CD4-positive, alpha-beta T cell (primary cell): ENCODE measurements at places on chromosomes 11 and 22. TPM values are rescaled to one million over a fixed set of nuclear protein-coding genes. Genes with fewer than 3 reads are reported as not detected.

DNA sequence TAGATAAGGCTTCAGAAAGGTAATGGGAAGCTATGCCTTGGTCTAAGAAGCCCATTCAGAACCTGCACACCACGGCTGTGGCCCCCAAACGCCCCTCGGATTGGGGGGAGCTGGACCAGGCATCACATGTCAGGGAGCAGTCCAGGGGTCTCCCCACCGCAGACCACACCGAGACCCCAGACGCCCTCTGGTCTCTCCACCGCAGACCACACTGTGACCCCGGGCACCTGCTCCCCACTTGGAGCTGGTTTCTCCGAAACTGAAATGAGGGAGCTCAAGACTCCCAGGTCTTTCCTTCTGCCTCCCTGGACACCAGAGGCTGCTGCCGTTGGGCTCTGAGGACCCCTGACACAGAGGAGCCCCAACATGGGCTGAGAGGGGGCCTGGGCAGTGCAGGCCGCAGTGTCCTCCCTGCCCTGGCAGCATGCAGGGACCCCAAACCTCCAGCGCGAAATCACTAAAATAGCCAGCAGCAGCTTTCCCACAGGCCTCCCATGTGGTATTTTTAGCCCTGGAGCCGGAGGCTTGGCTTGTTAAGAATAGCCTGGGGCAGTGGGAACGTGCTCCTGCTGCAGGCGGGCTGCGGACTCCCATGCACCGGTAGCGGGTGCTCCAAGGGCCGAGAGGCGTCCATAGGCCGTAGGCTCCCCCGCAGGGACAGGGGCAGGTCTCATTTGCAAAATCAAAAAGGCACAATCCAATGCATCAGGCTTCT lies 7.7 kb downstream of the LINC01488 start:
- DNase-seq = no peak

- DNase-seq = no peak
Observed at GRCh38 chr22:17692841-17693240, 54.3 kb downstream of the BCL2L13 start.

DNA sequence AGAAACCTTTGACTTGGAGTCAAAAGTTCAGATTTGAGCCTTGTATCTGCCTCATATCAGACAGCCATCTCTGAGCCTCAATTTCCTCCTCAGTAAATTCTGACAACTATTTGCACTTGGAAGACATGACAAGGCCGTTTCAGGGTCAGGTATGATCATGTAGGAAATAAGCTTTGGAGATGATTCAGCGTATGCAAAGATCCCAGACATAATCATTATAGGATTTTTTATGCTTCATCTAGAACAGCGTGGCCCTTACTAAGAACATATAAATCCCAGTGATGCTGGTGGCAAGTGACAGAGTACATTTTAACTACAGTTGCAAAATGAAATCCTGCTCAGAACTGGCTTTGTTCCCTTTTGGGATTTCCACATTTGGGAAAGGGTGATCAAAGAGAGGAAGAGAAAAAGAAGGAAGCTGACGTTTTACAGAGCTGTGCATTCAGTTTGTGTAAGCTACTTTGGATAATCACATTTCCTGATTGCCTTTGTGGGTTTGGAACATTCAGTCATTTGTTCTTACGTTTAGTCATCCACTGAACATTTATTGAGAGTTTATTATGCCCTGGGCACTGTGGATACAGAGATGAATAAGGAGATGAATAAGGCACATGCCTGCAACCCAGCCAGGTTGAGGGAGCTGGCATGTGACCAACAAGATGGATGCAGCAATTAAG lies 81.9 kb upstream of the HEPHL1 start:
- DNase-seq = no peak

Gene RPUSD4
- 37.6 TPM for total RNA-seq

Gene SUSD2
- 1.5 TPM for total RNA-seq

- DNase-seq = no peak
Observed at GRCh38 chr11:8015753-8016239, 28.7 kb downstream of the EIF3F start.
